Ureter (tissue), 1 donor: ENCODE measurements at places on chromosomes 4 and X. TPM values are rescaled to one million over a fixed set of nuclear protein-coding genes. Genes with fewer than 3 reads are reported as not detected.

Gene FGF13
- 19.8 TPM for total RNA-seq

DNA sequence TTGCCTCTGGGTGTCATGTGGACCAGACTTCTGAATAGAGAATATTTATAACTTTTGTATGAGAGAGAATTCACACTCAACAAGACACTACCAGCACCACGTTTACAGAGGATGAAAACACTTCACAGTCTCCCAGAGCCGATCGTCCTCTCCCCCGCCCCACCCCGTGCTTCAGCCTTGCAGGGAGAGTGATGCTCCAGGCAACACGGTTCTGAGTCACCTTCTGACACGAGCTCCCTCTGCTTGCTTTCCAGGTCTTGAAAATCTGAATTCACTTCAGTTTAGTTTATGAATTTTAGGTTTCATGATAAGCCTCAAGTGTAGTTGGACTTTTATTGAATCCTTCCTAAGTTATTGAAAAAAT is 59.8 kb downstream of the CPLX1 start:
- no peak for DNase-seq

DNA sequence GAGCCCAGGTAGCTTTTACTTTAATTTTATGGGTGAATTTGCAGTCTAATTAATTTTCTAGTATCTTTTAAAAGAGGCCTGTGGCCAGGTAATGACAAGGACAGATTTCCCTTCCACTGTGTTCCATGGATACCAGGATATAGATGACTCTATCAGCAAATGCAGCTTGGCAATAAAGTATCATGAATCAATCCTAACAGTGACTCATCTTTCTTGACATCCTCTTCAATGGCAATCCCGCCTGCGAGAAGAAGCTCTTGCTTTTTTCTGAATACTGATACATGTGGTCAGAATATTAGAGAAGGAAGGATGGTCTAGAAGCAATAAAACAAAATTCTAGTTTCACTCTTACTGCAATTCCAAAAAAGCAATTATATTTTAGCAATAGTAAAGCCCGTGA is 267.8 kb downstream of the DTHD1 start:
- no peak for DNase-seq

DNA sequence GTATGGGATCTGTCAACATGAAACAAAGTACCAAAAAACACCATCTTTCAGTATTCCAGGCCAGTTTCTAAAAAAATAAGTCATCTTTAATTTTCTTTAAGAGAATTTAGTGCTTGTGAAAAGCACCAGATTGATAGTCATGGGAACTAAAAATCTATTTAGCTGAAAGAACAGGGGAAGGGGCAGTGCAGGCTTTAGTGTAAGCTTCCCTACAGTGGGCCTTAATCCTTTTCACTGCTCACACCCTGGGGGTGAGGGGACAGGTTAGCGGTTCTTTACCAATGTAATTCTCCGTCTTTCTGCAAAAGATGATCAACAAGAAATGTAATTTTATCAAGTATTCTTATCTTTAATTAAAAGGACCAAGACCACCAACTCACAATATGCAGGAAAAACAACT is 47.1 kb downstream of the CHIC2 start:
- DNase-seq: no peak

DNA sequence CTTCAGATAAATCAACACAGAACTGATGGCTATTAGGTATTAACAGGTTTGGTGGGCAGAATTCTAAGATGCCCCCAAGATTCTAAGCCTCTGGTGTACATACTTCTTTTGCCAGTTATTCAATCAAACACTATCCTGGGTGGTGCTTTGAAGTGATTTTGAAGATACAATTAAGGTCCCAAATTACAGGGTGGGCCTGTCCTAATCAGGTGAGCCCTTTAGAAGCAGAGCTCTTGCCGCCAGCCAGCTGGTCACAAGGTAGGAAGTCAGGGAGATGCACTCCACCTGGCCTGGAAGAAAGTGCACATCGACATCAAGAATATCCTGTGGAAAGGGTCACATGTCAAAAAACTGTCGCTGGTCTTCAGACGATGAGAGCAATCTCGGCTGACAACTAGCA is 29.5 kb downstream of the ASB9 start:
- no peak for DNase-seq

- DNase-seq: no peak
Measured at GRCh38 chrX:142052238-142052637, 148.5 kb downstream of the MAGEC1 start.

- DNase-seq: no peak
Measured at GRCh38 chr4:12562021-12562420, 922.1 kb downstream of the RAB28 start.

GRCh38 chr4:25922812-25923369 is 8.9 kb downstream of the SMIM20 start:
- DNase-seq: no peak

DNA sequence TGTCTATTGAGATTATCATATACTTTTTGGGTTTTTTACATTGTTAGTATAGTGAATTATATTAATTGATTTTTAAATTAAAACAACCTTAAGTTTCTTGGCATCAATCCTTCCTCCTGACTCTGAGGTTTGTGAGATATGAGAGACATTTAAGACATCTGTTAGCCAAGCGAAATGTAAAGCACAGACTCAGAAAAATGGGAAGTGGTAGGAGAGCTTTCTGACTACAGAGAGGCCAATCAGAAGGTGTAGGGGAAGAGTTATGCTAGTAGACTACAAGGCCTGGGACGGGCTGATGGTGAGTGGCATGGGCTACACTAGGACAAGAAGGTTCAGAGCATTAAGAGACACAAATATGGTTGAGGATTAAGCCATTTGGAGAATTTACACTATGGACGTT is 255.4 kb downstream of the PRDM5 start:
- DNase-seq: no peak

DNA sequence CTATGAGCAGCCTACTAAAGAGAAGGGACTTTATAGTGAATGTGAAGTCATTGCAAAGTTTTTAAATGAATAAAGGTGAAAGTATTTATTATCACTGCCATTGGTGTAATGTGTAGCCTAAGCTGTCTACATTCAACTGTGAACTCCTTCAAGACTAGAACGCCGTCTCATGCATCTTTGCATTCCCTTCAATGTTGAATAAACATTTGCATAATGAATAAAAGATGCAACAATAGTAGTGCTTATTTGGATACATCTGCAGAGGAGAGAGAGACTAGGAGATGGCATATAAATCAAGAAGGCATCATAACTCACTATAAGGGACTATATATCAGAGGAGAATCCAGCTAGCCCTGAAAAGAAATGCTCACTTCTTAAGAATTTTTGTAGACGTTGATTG is 1623.8 kb upstream of the TENM3 start:
- DNase-seq: no peak

GRCh38 chr4:102616636-102617035 is 115.5 kb downstream of the NFKB1 start:
- DNase-seq: no peak

DNA sequence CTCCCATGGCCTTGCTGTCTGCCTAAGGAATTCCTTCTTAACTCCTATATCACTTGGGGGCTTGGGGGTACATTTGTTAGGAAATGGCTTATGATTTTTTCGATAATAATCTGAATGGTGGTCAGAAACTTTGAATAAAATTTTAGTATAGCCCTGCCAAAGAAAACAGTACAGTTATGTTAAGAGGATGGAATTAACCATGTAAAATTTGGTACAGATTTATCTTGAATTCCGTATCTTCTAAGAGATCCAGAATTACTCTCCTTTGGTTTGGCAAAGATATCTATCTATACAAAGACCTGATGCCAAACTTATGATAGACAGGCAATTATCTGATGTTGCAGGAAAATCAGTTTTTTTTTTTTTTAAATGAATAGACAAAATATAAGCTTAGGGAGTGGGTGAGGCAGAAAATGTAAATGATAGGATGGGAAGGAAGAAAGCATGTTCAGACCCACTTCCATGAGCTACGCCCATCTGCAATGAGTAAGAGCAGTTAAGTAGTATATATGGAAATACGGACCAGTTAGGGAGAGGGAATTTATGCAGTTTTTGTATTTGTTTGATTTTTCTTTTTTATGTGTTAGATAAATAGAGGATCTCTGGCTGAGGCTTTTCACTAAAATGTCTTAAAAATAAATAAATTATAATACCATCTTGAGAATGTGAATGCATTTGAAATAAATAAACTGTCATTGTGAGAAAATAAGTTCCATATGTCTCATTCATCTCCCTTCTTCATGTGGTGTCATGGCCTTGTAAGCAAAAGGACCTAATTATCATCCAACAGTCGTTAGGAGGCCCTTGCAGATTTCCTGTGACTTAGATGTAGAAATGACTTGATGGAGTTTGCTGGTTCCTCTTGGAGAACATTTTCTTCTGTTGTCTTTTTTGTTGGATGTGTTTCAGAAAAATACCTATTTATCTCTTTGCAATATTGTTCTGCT is 389.6 kb downstream of the ARHGAP24 start:
- DNase-seq: no peak

DNA sequence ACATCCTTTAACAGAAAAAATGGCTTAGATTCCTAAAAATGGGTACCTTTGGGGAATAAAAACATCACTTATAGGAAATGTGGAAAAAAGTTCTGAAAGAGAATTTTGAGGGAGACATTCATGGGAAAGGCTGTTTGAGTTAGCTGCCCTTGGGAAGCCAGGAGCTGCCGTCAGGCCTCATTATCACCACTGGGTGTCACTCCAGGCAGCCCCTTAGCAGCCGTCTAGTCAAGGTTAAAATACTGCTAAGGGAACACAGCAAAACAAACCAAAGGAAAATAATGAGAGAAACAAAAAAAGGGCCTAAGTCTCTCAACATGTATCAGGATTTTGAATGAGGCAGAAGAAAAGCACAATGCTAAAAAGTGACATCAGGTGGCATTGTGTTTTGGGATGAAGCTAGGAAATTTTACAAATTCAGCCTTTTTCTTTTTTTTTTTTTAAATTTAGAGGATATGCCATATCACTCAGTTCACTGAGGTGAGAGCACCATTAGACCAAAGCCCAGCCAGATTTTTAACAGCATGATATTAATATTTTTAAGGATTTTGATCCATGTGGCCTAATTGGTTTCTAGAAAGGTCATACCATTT is 235.3 kb downstream of the GPAT3 start:
- no peak for DNase-seq

DNA sequence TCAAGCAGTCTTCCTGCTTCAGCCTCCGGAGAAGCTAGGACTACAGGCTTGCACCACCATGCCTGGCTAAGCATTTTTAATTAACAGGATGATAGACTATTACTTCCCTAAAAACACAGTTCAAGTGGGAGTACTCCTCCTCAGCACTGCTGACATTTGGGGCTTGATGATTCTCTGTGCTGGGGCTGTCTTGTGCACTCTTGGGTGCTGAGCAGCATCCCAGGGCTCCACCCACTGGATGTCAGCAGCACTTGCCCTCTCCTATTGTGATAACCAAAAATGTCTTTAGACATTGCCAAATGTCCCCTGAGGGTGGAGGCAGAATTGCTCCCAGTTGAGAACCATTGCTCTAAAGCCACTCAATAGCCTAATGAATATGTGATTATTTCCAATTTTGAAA is 60.4 kb downstream of the CLCN4 start:
- no peak for DNase-seq

GRCh38 chr4:38030023-38030422 is 69.8 kb downstream of the PTTG2 start:
- DNase-seq: no peak

GRCh38 chrX:12721042-12721441 is 70.2 kb upstream of the PRPS2 start:
- no peak for DNase-seq

DNA sequence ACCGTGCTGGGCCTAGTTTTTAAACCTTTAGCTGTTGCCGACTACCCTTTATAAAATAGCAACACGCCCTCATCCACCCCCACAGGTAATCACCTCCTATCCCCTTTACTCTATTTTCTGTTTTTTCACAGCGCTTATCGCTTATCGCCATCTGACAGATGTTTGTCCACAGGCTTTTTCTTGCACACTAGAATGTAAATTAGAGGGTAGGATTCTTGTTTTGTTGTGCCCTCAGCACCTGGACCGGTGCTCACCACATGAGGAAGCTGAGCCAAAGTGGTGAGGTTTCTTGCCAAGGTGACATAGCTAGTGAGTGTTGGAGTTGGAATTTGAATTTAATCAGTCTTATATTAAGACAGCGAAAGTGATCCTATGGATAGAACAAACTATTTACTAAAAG is 2.9 kb upstream of the RBBP7 start:
- no peak for DNase-seq

Gene KIT
- 21.0 TPM for total RNA-seq

- DNase-seq: no peak
Measured at GRCh38 chr4:52317361-52317879, 266.3 kb downstream of the SPATA18 start.

DNA sequence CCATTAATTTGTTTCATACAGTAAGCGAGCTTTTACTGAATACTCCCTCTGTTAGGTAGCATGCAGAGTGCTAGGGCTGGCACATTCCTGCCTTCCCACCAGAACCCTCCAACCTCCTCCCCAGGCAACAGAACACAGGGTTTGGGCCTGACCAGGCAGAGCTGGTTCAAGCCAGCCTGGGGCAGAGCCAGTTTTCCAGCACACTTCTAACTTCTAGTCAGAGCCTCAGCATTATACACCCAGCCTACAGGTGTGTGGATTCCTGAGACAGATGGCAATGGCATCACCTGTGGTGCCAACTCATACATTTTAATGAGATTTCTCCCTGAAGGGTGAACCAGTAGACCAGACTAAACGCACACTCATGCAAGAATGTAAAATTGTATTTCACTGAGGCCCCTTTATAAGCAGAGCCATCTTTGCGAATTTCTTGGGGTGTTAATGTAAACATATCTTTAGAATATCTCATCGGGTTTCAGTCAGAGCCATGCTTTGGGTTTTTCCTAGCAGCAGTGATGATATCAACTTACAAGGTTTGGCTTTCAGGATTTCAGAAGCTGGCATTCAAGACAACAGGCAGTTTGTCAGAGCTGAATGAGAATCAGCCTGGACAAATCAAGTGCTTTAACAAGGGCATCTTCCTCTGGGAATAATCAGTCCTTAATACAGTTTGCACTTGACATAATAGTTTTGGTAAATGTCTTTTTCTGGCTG is 92.0 kb downstream of the GATB start:
- DNase-seq: no peak

GRCh38 chr4:78019414-78019813 is 37.7 kb upstream of the FRAS1 start:
- DNase-seq: no peak

DNA sequence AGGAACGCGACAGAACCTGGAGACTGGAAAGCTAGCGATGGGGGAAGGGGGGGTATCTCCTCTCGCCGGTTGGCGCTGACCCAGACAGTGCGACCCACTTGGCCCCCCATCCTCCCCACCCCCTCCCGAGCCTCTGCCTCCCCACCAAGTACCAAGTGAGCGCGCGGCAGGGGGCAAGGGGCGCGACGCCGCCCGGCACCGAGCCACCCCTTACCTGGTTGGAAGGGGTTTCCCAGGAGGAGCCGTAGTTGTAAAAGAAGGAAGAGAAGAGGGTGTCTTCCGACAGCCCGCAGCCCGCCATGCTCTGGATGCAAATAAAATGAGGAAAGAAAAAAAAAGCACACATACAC is 112.2 kb downstream of the DHX15 start:
- peak; percentile 43 for DNase-seq

DNA sequence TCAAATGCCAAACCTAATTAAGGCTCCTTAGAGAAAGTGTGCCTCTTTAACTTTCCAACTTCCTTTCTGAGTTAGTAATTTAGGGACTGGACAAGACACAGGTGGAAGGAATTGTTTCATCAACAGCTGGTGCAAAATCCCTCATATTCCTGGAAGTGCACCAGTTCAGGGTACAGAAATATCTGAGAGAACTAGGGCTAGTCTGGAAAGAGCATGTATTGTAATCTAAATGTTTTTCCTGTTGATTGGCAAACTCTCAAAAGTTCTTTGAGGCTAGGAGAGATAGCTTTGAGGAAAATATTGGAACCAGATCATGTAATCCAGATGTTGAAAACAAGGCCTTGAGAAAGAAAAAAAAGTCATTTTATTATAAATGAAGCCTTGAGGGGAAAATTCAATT is 98.1 kb upstream of the C1GALT1C1 start:
- no peak for DNase-seq

- DNase-seq: no peak
Measured at GRCh38 chr4:185679523-185679922, 132.5 kb downstream of the SORBS2 start.
